ENCODE measurements at places on chromosomes 11 and 22.

- no peak for DNase-seq
These were observed 10.9 kb downstream of the NCF4 start for GRCh38 chr22:36871669-36872081.

GRCh38 chr11:76791861-76792260 lies 8.7 kb downstream of the TSKU start:
- DNase-seq, result no peak

DNA sequence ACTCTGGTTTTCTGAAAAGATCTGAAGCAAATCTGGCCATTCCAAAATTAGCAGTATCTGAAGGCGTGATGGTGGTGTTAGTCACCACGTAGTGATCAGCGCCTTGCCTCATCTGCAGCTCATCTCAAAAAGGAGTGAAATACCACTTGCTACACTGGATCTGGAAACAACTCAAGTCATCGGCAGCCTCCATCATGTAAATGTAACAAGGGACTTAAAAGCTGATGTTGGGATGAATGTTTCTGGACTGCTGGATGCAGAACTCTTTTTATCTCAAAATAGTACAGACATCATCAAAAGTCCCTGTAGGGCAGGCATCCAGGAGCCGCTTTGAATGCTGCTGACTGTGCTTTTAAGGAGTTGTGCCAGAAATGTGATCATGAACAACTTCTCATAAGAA lies 14.1 kb upstream of the APLP2 start:
- no peak for DNase-seq

DNA sequence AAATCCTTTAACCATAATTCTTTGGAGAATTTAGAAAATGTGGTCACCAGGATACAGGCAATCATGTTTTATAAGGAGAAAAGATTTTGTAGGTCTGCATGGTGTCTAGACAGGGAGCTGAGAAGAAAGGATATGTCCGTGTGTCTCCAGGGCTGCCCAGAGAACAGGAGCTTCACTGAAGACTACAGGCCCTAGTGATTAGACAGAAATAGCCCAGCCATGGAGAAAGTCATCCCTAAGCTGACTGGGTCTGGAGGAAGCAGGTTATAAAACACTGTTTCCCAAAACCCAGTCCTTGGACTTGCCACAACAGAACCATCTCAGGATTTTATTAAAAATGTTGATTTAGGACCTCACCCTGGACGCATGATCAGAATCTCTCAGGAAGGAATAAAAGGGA lies 84.4 kb downstream of the GALNT18 start:
- no peak for DNase-seq

DNA sequence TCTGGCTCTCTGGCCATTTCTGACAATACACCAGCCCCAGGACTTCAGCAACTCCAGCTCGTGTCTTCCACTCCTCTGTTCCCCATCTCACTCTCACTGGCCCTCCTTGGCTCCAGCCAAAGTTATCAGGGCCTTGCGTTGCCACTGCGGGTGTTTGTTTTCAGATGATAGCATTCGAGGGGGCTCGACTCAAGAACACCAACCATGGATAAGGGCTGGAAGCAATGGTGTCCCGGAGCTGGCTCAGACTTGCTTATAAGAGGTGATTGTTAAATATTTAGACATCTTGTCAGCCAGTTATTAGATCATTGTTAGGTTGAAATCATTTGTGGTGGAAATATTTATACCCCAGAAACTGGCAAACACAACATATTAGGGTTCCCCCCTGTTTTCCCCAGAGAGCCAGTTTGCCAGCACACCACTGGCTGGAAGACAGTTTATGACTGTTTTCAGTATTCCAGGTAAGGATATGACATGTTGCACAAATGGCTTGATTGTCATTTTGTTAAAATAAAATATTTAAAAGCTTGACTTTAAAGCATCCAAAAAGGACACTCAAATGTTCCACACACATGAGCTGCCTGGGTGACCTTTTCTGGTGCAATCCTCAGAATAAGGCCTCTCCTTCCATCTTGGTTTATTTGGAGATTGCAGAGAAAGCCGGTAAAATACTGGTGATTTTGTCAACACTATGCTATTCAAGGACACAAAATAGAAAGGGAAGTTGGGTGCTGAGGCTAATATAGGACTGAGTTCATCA lies 98.3 kb downstream of the FBXO7 start:
- no peak for DNase-seq

- DNase-seq, result no peak
These were observed 47.0 kb upstream of the CLMP start for GRCh38 chr11:123241874-123242543.

GRCh38 chr11:20036626-20037335 lies 123.5 kb downstream of the DBX1 start:
- DNase-seq, result no peak

DNA sequence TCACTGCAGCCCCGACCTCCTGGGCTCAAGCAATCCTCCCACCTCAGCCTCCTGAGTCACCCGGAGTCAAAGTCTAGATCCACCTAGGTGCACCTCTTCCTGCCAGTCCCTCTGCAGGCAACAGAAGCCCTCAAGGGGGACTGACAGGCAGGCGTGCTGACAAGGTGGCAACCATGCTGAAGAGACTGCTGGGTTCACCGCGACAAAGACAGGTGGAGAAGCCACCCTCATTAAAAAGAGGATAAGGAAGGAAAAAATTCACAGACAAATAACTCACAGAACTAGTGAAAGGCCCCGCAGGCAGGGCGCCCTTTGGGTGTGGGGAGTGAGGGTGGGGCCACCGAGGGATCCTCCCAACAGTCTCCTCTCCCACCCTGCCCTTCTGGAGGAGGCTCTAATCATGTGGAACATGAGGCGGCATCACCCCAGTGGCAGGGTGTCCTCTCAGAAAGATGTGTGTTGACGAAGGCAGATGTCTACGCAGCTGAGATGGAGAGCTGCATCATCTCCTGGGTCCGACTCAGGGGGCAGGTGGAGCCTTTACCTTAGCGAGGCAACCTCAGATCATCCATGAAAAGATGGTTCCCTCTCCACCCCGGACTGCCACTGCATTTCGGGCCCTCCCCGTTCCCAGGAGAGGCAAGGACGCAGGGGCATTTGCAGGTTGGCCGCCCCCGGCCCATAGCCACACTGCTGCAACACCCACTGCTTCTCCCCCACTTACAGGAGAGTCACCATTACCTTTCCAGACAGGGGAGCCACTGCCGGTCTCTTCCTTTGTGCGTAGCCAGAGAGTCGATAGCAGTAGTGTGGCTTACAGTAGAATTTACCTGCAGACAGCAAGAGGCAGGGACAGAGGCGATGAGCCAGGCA lies 91.2 kb upstream of the BID start:
- DNase-seq, result no peak

DNA sequence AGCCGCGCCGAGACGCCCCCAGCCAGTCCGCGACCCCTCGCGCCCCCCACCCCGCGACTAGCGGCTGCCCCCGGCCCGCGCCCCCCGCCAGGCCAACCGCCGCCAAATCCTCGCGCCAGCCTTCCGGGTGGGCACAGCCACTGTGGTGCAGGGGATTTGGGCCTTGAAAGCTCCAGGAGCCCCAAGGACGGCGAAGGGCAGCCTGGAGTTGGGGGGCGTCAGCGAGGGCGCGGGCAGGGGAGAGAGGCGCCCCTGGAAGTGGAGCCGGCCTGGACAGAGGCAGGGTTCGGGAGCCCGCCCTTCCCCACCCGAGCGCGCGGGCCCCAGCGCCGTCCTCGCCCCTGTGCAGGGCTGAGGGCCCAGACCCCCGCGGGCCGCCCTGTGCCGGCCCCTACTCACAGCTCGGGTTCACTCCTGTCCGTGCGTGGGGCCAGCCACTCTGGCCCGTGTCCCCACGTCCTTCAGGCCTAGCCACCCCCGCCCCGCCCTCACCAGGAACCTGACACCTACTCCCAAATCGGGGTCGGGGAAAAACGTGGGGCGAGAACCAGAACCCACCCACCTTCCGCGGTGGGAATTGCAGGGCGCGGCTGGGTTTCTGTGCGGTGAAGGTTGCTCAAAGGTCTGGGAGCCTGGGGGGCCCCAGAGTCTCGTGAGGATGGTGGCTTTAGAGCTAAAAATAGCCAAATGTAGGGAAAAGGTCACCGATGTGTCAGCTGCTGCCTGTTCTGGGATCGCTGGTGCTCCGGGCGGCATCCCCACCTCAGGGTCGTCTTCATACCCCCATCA lies at the start of gene CPT1B:
CPT1B (minus strand) TSS at position 441 of the 789 bp plus-strand sequence. CDS start 512 bp downstream, outside the sequence.
- peak; percentile 64 for DNase-seq

GRCh38 chr11:112588252-112588694 lies 327.6 kb upstream of the PLET1 start:
- DNase-seq, result peak; percentile 63

DNA sequence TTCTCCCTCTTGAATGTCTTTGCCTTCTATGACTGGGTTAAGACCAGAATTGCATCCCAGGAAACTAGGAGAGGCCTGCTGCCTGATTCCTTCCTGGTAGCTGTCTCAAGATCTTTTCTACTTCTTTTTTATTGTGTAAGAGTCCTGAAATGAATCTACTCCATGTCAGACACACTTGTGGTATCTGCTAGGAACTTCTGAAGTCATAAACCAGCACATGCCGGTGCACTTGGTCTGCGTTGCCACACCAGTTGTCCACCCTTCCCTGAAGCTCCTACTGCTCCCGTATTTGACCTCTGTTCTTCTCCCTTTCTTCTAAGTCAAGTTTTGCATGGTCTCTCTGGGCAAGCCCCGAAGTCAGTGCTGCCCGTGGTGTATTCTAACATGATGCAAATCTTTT lies 644.2 kb downstream of the ETS1 start:
- no peak for DNase-seq

DNA sequence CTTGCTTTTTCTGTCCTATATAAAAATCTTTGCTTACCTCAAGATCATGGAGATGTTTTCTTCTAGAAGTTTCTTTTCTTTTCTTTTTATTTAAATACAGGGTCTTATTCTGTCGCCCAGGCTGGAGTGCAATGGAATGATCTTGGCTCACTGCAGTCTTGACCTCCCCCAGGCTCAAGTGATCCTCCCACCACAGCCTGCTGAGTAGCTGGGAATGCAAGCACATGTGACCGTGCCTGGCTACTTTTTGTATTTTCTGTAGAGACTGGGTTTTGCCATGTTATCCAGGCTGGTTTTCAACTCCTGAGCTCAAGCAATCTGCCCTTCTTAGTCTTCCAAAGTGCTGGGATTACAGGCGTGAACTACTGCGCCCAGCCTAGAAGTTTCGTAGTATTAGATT lies 45.3 kb downstream of the USP35 start:
- no peak for DNase-seq

DNA sequence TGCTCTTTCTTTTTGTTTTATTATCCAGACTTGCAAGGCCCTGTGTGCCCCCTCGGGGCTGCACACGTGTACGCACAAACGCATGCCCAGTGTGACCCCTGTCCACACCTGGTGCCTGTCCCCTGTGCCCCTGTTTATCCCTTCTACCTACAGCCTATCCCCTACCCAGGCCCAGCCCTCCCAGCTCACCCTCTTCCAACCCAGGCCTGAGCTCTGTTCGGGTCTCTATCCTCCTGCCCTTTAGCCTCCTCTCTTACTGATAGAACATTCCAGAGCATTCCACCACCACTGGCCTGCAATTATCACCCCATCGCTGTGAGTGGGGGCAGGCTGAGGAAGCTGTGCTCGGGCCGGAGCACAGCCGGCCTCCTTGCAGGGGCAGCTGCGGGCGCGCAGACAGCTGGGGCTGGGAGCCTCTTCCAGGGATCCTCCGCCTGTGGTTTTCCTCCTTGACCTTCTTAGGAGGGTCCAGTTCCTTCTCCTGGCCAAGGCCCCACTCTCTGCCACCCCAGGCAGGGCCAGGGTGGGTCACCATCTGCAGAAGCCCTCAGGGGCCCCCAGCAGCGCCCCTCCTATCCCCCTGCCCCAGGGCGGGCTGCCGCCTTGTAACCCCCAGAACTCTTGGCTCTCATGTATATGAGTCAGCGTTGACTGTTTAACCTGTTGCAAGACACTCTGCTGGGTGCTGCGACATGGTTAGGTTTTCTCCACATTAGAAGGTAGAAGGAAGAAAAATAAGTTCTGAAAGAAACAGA lies 41.8 kb upstream of the KCNQ1OT1 start:
- DNase-seq, result peak; percentile 27

DNA sequence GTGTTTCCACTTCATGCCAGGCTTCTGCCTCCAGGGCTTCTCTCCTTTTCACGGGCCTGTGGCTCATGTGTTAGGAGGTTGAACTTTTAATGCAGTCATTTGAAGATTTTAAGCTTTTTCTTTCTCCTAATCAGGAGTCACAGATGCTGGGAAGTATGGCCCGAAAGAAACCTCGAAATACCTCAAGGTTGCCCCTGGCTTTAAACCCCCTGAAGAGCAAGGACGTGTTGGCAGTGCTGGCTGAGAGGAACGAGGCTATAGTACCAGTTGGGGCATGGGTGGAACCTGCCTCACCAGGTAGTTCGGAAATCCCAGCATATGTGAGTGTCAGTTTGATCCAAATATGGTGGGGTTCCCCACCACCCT lies 571 bp downstream of the CCDC15 start:
- no peak for DNase-seq

- no peak for DNase-seq
These were observed 605 bp upstream of the FDX1 start for GRCh38 chr11:110428956-110429730.

- no peak for DNase-seq
These were observed 7.2 kb downstream of the LTO1 start for GRCh38 chr11:69667619-69668604.
